Activated T-helper 1 cell treated with anti-CD3 and anti-CD28 coated beads, Interleukin-12 subunit alpha, Interleukin-12 subunit beta, Interleukin-2, Interleukin-4 antibody, amounts not matched to agents 30 ng/mL and 10 ng/mL and 1 ng/mL, durations not matched to agents 14 hours and 24 hours and 36 hours (primary cell): ENCODE measurements at places on chromosomes 6 and 20.

- DNase-seq: no peak
Observed at GRCh38 chr20:32063695-32064094, 11.7 kb downstream of the HCK start.

DNA sequence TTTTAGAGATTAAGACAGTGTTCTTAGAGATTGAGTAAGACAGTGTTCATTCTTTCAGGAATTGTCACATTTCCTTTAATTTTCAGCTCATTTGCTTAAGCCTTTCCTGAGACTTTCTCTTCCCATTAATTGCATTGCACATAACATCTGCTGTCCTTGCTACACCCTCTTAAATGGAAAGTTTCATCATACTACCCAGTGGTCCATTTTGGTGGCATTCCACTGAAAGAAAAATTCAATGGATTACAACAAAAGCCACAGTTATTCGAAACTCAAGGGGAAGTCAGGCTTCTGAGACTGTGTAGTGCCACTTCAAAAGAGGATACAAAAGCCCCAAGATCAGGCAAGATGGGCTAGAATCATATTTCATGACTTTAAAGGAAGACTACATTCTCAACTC is 64.0 kb downstream of the RSPO3 start:
- DNase-seq: no peak

- DNase-seq: no peak
Observed at GRCh38 chr20:5070570-5070969, 49.2 kb downstream of the PCNA start.

- DNase-seq: no peak
Observed at GRCh38 chr6:30097902-30098768, 14.8 kb downstream of the TRIM31 start.

GRCh38 chr6:111892431-111892830 is 19.2 kb upstream of the FYN start:
- DNase-seq: no peak

GRCh38 chr6:35035481-35036030 is 105.6 kb downstream of the TCP11 start:
- no peak for DNase-seq

GRCh38 chr6:81557811-81558210 is 194.7 kb downstream of the TENT5A start:
- no peak for DNase-seq

- no peak for DNase-seq
Observed at GRCh38 chr6:133435065-133435728, 194.0 kb downstream of the EYA4 start.

- DNase-seq: no peak
Observed at GRCh38 chr6:23656255-23657194, 469.5 kb upstream of the NRSN1 start.

DNA sequence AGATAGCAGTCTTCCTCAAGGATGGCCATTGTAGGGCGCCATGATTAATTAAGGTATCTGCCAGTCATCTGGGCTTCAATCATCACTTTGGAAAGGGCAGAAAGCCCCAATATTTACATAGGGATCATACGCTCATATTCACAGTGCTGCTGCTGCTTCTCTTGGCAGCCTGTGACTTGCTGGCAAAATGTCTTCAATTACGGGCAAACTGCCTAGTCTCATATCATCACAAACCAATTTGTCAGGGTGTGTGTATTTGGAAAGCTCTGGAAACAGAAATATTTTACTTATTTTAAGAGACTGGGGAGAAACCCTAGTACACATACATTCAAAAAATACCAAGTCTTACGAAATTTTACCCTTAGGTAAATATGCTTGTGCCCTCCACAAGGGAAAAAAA is 77.6 kb downstream of the SAMD5 start:
- DNase-seq: no peak

- no peak for DNase-seq
Observed at GRCh38 chr20:39607141-39607540, 645.0 kb downstream of the DHX35 start.

DNA sequence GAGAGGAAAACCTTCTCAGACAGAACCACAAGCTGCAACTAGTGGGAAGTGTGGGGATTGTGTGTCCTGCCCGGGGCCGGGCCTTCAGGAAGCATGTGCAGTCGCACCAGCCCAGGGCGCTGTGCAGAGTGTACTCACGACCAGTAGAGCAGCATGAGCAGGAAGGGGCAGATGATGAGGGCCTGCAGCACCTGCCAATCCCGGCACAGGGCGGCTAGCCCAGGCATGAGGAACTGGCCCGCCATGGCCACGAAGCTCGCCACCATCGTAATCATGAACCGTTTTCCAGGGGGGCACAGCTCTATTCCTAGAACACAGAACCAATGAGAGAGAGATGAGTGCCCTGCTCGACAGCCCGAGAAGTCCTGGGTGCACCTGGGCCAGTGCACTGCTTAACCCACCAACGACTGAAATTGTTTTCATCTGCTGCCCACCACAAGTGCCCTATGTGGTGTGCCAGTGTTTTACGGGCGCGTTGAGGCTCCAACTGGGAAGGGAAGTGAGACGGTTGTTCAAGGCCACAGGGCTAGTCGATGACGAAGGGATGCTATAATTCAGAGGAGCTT is 65.0 kb downstream of the PSMG4 start:
- no peak for DNase-seq

DNA sequence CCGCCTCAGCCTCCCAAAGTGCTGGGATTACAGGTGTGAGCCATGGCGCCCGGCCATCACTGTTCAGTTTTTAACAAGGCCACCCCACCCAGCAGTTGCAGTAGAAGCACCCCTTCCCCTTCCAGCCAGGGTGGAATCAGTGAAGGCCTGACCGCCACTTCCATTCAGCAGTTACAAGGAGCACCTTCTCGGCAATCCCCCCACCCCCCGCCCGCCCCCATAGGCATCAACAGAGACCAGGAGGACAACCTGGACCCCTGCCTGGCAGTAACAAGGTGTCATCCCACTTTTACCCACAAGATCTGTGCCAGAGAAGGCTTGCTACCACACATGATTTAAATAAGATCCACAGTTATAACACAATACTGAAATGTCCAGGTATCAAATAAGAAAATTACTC is 23.1 kb downstream of the NCR2 start:
- no peak for DNase-seq

DNA sequence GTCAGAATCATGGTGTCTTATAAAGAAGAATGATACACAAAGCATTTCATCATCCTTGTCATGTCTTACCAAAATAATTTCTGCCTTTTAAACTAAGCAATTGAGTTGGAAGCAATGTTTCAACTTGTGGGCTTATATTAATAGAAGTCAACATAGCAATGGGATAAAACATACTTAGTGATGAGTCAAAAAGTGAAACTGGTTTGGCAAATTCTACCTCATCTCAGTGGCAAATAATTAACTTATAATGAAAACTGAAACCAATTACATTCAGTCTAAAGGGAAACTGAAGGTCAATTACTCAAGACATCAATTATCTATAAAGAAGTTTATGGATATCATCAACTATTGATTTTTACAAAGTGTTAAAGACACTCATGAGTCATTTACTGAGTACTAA is 463.8 kb downstream of the BMP2 start:
- DNase-seq: no peak
